ENCODE measurements at places on chromosomes 1 and 21.
A peak's percentile ranks its signal among the peaks of the same experiment; 100 is the strongest.

DNA sequence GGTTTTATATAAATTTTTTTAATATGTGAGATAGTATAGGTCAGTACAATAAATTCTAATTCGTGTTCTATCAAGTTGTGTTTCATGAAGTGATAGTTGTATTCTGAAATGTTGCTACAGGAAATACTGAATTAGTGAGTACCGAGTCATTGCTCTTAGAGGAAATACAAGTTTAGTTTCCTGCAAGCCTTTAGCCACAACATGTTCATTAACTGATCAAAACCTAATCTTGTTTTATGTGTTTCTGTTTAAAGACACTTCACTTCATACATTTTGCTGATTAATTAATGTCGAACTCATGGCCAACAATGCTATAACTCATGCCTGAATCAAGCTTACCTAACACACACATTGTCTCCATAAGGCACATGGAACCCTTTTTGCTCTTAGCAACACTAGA is 43.6 kb downstream of the LRRC7 start:
- DNase-seq = no peak

DNA sequence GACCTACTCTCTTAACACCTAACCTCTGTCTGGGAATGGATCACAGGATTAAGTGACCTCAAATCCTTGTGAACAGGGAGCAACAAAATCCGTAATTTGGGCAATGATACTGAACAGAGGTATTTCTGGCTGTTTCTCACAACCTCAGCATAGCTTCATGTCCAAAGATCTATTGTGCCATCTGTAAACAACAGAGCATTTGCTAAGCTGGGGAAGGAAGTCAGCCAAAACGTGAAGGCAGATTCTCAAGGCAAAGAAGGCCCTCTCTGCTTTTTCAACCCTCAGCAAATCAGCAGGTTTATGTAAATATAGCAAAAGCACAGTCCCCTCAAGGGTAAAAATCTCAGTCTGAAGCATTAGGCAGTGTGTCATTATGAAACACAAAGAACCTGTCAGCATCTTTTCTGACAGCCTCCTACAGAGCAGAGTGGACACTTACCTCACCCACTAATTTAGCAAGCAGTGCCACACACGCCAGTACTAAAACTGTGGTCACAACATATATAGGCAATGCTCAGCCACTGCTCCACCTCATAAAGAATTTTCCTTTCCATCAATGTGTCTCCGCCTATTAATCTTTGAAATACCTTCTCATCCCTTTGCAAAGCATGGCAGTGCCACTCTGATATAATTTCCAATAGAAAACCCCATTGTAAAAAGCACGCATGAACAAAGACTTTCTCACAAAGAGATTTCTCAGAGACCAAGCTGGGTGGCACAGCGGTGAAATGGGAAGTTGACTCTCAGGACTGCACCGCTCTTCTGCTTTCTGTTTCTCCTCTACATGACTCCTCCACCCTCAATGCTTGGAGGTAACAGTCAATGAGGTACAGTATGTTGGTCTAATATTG is 188.0 kb downstream of the RERE start:
- DNase-seq = no peak

- no peak for DNase-seq
These were observed 114.7 kb downstream of the ACTL8 start for GRCh38 chr1:17869815-17870214.

GRCh38 chr21:42732033-42732410 is 78.6 kb downstream of the PDE9A start:
- no peak for DNase-seq

DNA sequence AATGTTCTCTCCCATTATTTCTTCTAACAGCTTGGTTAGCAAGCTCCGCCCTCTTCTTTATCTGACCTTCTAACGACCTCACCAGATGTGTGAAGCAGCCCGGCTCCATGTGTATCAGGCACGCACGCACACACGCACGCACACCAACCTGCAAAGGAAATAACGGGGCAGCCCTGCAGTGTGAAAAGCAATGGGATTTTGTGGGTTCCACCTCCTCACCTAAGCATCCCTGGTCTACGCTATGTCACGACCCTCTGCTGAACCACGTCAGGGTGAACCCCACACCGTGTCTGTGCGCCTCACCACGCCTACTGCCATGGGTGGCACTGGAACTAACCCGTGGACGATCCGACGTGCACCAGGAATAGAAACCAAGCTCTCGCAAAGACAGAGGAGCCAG is 10.4 kb downstream of the SSU72 start:
- no peak for DNase-seq

DNA sequence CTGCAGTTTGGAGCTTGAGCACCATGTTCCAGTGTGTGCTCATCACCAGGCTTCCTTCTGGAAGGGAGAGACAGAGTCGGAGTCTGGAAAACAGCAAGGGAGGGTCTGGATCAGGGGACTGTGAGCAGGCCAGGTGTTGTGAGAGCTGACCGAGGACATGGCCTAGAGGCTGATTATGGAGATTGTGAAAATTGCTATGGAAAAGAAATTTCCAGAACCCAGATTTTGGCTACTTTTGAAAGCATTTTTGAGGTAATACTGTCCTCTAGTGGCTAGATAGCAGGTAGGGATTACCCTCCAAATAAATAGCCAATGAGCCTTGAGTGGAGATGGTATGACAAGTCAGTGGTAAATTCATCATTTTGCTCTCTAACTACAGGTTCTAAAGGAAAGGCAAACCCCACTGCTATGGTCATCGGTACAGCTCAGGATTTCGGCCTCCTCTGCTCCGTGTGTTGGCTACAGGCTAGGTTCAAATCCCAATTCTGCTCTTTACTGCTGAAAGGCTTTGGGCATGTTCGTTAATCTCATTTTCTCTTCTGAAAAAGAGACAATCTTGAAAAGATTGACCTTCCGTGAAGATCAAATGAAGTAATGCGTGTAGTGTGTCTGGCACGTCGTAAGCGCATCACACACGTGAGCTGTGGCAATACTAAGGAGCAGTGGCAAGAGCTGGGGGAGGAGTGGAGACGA is 1.0 kb upstream of the HAO2 start:
- DNase-seq = no peak

GRCh38 chr1:174344162-174344561 is 103.6 kb upstream of the GPR52 start:
- no peak for DNase-seq

GRCh38 chr21:44531606-44532564 is 8.1 kb downstream of the KRTAP10-1 start:
- no peak for DNase-seq

DNA sequence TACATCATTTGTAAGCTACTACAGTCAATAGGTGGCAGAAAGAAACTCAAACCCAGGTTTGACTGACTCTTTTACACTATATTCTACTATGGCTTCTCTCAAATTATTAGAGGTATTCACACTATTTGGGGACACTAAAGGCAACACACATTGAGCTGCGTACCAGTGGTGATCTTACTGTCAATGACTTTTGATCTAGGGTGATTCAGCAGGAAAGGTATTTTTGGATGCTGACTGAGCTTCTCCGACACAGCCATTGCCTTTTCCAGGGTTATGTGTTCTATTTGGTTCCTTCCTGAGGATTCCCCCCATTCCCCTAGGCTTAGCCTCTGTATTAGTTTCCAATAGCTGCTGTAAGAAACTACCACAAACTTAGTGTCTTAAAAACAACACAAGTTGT is 73.2 kb upstream of the JAK1 start:
- DNase-seq = no peak

- DNase-seq = peak; percentile 49
These were observed 2.7 kb downstream of the SERPINC1 start for GRCh38 chr1:173914366-173914871.

DNA sequence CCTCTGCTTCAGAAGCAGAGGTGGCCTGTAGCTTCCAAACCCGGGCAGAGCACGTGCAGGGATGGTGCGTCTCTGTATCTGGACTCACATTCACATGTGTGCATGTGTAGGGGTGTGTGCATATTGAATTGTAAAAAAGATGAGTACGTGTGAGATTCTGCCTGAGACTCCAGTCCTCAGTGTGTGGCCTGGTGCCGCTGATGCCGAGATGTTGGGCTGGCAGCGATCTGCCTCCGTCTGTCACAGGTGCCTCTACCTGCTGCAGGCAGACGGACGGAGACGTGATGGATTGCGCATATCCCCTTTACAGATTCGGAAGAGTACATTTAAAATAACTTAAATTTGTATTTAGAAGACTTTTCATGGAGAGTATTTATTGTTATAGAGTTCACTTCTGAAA is 53.6 kb downstream of the ADARB1 start:
- DNase-seq = no peak

- no peak for DNase-seq
These were observed 2.6 kb upstream of the TMEM82 start for GRCh38 chr1:15739745-15740144.

GRCh38 chr1:224113545-224113917 is 380 bp upstream of the FBXO28 start:
- DNase-seq = no peak

DNA sequence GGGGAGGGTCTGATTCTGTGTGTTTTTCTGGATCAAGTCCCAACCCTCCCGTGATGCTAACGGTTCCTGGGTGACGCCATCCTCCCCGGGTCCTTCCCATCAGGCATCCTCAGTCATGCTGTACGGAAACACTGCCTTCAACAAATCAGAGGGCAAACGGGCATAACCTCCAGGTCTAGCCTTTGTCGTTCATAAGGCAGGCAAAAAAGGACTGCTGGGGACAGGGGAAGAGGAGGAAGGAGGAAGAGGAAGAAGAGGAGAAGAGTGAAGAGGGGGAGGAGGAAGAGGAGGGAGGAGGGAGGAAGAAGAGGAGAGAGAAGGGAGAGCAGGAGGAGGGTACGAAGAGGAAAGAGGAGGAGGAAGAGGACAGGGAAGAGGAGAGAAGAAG is 84.4 kb downstream of the ITPKB start:
- DNase-seq = no peak

- DNase-seq = no peak
These were observed 1258.5 kb upstream of the ADGRL2 start for GRCh38 chr1:80542231-80542630.

DNA sequence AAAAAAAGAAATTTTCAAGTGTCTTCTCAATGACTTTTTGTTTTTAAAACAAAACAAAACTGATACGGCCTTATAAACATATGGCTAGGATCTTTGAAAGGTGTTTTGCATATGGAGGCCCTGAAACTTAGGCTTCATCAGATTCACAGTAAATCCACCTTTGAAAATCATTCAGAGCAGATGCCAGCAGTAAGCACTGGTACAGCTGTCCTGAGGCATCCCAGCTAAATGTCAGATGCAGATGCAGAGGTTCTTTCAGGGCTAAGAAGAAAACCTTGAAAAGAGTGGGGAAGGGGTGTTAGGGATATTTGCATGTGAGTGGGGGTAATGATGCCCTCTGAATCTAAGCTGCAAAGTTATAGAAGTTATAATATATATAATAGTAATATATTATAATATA is 56.2 kb upstream of the GNG12 start:
- no peak for DNase-seq

DNA sequence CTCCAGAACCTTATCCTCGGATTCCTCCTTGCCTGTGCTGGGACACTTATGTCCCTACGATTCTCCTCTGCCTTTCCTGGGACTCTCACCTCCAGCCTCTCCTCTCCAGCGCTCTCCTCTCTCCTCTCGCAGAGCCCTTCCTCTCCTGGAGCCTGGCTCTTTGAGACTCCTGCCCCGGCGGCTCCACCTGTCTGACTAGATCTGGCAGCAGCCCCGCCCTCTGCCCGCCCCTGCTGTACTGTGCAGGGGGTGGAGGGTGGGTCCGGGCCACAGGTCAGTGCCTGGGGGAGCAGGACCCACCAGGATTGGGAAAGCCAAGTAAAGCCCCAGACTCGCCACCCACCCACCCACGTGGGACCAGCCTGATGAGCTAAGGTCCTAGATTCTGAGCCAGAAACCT is 1.6 kb downstream of the ELOVL1 start:
- no peak for DNase-seq

- no peak for DNase-seq
These were observed 170.8 kb downstream of the NFIA start for GRCh38 chr1:61253059-61253735.

GRCh38 chr1:180258935-180259334 is 28.9 kb downstream of the LHX4 start:
- no peak for DNase-seq

DNA sequence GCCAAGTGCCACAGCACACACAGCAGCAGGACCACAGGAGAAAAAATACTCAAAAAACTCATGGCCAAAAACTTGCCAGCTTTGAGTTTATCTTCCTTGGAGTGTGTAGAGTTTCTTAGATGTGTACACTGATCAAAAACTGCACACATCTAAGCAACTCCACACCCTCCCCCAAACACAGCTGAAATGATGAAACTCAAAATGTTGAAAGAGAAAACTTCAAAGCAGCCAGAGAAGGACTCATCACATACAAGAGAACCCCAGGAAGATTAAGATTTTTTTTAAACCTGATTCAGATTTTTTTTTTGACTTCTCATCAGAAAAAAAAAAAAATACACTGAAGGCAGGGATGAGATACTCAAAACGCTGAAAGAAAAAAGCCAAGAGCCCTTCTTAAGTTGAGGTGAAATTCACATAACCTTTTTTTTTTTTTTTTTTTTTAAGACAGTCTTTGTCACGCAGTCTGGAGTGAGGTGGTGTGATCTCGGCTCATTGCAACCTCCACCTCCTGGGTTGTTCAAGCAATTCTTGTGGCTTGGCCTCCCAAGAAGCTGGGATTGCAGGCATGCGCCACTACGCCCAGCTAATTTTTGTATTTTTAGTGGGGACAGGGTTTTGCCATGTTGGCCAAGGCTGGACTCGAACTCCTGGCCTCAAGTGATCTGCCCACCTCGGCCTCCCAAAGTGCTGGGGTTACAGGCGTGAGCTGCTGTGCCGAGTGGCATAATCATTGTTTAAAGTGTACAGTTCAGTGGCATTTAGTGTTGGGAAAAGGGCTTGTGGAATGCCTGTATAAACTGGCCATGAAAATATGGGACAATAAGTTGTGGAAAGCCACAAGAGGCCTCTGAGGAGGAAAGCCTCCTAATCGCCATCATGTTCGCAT is 20.9 kb upstream of the PDXK start:
- DNase-seq = no peak

GRCh38 chr1:222167111-222167510 is 380.8 kb downstream of the HHIPL2 start:
- peak; percentile 37 for DNase-seq

GRCh38 chr1:73331726-73332125 is 866.2 kb downstream of the LRRIQ3 start:
- no peak for DNase-seq

GRCh38 chr1:145846201-145846612 is 777 bp downstream of the NUDT17 start:
- DNase-seq = peak; percentile 61

DNA sequence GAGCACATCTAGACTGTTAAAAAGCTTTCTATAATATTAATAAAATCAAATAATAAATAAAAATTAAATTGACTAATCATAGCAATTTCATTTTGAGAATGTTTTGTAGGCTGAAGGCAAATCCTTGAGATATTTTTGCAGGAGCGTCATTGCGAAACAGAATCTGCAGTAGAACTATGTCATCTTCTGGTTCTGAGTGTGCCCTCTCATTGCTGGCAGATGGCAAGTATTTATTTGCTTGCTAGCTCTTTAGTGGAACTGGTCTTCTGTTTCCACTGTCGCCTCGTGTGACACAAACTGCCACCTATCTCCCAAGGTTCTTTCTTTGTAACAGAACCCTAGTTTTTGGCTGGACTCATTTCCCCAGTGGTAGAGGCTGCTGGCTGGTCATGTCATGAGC is 19.0 kb upstream of the IRF2BP2 start:
- no peak for DNase-seq

Measured in activated T-cell treated with anti-CD3 and anti-CD28 coated beads, Interleukin-2, amount 50 U/mL, for 48 hours (primary cell).